Aorta (tissue), 5 donors: ENCODE measurements at places on chromosomes 7 and 10. TPM values are rescaled to one million over a fixed set of nuclear protein-coding genes. Genes with fewer than 3 reads are reported as not detected.

TUBB8 gene
- total RNA-seq = not detected

AGR2 gene
- not detected for total RNA-seq

- no peak for DNase-seq
These were observed 86.8 kb downstream of the C10orf90 start for GRCh38 chr10:126583552-126584200.

- DNase-seq = no peak
These were observed 6.9 kb downstream of the KPNA7 start for GRCh38 chr7:99201027-99201426.

- peak; percentile 77 for DNase-seq
These were observed 12.6 kb upstream of the CDH23 start for GRCh38 chr10:71383972-71384687.

DNA sequence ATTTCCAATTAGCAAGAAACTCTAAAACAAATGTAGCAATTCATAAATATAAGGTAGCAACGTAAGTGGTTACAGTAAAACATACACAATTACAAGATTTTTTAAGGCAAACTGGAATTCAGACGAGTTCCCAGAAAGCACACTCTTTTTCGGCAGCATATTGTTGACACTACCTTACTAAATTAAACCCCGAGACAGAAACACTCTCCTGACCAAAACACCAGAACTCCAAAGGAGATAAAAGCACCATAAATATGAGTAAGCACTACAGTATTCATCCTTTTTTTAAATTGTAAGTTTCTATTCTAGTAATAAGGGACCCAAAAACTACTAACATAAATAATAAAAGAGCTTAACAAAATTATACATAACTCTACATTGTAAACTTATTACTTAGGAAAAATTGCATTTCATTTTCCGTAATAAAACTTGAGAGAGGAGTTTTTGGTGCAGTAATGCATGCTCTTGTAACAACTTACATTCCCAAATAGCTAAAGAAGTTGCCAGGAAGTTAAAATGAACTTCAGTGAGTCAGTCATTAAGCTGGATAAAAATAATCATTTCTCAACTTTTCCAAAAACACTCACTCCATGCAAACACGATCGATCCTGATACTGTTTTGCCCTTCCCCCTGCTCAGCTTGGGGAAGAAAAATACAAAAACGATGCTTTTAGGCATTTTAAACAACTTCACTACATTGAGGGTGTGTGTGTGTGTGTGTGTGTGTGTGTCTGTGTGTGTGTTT lies 2.0 kb downstream of the PIP4K2A start:
- DNase-seq = no peak

- DNase-seq = no peak
These were observed 1528.8 kb upstream of the LRRTM3 start for GRCh38 chr10:65396997-65397396.

DNA sequence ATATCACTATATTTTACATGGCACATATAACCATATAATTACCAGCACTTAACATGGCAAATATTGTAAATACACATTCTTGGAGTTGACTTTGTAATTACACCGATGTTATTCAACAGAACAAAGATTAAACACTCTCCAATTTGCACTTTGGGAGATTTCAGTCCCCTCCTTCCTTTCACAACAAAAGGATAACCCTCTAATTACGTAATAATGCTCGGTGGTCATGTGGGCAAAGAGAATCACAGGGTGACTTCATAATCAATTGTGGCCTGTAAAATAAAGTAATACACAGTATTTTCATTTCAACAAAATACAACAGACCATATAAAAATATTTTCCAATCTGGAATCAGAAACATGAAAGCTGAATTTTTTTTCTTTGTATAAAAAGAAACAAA lies 73.2 kb downstream of the RHOBTB1 start:
- DNase-seq = no peak

DNA sequence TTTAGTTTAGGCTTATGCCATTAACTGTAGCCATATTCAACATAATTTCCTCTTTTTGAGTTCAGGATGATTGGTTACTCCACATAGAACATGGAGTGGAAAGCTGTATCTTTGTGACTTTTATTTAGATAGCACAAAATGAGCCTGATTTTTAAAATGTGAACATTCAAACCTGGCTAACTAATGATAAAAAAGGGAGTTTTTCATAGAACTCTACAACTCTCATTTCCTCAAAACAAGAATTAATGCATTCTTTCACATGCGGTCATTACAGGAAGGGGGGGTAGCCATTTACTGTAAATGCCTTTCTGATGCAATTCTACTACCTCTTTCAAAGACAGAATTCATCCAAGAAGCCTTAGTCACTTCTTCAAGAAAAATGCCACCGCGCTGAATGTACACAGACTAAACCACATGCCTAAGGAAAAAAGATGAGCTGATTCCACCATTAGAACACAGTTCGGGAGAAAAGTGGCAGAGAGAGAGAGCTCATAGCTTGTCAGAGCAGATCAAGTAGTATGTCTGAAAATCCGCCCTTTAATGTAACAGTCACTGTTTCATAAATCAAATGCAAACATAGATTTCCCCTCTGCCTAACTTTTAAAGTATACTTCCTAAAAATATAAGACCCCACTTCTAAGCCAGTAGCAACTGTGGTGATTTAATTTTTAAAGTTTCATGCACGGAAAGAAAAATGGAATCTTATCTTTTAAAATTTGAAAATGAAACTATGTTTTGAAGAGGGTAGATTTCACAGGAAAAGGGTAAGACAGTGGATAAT lies 226.4 kb upstream of the KLF14 start:
- DNase-seq = no peak
